Stimulated activated CD4-positive, alpha-beta T cell treated with anti-CD3 and anti-CD28 coated beads, Interleukin-15, amount 100 ng/mL, for 24 hours (primary cell): ENCODE measurements at places on chromosomes 1 and 21.

- no peak for DNase-seq
Observed at GRCh38 chr1:117598489-117598888, 7.4 kb upstream of the TENT5C start.

GRCh38 chr1:1179983-1180861 is 6.5 kb downstream of the TTLL10 start:
- DNase-seq, result no peak

GRCh38 chr1:66728021-66728420 is 24.2 kb upstream of the DYNLT5 start:
- no peak for DNase-seq

DNA sequence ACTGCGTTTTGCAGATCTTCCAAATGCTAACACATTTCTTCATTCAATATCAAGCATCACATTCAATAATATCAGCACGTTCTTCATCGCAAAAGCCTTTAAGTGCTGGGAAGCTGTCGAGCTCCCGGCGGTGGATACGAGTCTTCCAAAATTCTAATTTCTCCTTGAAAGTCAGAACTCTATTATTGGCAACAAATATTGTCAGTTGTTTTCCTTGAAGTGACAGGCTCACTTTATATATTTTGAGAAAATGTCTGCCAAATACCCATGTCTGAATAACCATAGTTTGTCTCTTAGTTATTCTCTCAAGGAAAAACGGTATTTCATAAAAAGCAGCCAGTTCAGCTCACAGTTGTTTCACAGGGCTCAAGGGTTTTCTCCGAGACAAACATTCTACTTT is 226.2 kb upstream of the C1orf174 start:
- DNase-seq, result no peak

GRCh38 chr1:22139066-22139594 is 3.8 kb downstream of the WNT4 start:
- DNase-seq, result no peak

DNA sequence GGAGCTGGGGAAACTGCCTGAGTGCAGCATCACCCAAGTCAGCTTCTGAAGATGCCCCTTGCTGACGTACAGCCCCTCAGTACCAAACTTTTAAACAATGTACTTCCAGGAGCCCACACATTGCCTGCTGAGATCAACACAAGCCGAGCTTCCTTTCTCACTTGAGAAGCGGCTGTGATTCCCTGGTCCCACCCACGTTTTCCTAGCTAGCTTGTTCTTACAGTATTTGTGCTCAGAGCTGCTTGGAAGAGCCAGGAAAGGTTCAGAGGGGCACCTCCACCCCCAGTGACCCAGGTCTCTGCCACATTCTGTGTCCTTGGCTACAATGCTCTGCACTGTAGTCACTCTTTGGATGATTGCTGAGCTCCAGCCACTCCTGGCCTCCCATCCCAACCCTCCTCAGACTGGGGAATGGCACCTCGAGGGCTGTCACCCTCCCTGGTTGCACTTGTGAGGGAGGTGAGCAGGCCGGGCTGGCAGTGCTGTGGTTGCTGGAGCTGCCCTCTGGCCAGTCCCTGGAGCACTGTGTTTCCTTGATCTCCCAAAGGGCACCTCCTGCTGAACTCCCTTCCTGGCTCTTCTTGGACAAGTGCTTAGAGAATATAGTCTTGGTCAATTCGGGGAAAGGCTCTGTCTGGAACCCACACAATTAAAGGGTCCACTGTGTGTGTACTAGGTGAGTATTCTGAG is 355.1 kb downstream of the AJAP1 start:
- DNase-seq, result no peak

- no peak for DNase-seq
Observed at GRCh38 chr1:222256058-222256457, 291.8 kb downstream of the HHIPL2 start.

GRCh38 chr21:18467715-18468114 is 64.1 kb upstream of the TMPRSS15 start:
- DNase-seq, result no peak

- no peak for DNase-seq
Observed at GRCh38 chr1:5729636-5730145, 262.5 kb downstream of the NPHP4 start.

GRCh38 chr1:111361761-111362160 is 65.8 kb downstream of the OVGP1 start:
- DNase-seq, result no peak

GRCh38 chr1:54950369-54951163 is 29.9 kb upstream of the TMEM61 start:
- peak; percentile 67 for DNase-seq

DNA sequence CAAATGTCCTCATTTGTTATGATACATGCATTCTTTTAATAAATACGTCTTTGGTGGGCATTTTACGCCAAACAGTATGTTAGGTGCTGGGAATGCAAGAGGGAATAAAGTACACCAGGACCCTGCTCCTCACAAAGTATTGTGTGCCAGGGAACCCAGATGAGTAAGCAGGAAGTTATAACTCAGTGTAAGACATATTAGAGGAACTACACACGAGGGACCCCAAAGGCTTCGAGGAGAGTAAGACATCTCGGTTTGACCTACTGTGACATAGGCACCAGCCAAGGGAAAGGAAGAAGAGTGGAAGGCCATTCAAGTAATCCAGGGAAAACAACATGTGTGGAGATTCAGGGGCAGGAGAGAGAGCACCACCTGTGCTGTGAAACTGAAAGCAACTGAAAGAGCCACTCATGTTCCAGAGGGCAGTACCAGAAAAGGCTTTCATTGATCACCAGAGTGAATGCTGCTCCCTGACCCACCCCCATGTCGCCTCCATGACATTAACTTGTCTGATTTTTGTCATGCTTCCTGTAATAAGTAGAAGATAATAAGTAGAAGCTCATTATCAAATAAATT is 542.5 kb upstream of the PKN2 start:
- no peak for DNase-seq

GRCh38 chr1:61131248-61131647 is 48.9 kb downstream of the NFIA start:
- no peak for DNase-seq

DNA sequence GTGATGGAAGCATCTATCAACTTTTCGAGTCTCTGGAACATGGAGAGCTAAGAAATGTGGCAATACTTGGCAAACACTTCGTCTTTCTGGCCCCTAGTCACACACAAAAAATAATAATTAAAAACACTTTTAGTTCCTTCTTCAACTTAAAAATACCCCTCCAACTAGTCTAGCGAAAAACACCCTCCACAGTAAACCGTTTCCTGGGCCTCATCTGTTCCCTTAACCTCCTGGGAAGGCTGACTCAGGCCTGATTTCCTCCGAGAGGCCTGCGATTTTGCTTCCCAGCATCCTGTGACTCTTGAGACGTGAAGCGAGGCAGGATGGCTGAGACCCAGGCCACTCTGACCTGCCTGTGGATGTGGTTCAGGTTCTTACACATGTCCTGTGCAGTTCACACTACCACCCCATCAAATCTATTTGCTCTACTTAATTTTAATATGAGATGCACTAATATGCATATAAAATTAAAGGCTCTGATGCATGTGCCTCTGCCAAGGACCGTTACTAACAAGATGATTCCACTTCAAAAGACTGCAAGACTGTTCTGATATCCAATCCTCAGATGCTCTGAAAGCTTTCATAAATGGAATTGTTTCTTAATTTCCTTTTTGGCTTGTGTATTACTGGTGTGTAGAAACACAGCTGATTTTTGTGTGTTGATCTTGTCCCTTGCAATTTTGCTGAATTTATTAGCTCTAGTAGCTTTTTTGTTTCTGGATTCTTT is 3.5 kb downstream of the NAV1 start:
- no peak for DNase-seq

- DNase-seq, result no peak
Observed at GRCh38 chr1:2226525-2227345, 1.4 kb upstream of the SKI start.
